ENCODE measurements at places on chromosomes 16 and 17.

DNA sequence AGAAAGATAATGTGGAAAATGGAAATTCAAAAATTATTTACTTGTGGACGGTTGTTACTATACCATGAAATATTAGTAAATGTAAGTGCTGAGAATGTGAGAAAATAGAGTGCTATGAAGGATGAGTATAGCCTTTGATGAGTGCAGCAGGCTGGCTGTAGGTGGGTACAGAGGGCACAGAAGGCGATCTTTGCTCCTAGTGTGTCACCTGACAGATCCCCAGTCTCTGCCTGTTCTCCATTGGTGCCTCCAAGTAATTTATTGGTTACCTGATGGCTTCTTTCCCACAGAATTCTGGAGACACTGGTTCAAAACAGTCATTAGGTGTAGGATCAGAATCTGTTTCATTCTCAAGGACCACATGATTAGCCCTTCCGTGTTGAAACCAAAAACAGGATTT is 28.9 kb downstream of the ABCA9 start:
- DNase-seq: no peak

GRCh38 chr17:64005734-64006167 is 7.6 kb downstream of the PRR29 start:
- no peak for DNase-seq

- DNase-seq: no peak
Measured at GRCh38 chr17:56679777-56680422, 86.4 kb downstream of the NOG start.

DNA sequence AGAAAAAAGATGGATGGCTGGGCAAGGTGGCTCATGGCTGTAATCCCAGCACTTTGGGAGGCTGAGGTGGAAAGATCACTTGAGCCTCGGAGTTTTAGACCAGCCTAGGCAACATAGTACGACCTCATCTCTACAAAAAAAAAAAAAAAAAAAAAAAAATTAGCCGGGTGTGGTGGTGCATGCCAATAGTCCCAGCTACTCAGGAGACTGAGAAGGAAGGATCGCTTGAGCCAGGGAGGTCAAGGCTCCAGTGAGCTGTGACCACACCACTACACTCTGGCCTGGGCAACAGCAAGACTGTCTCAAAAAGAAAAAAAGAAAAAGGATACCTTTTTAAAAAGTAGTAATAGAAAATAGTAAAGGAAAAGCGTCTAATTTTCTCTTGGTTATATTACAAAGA is 20.7 kb downstream of the ZNF652 start:
- no peak for DNase-seq

DNA sequence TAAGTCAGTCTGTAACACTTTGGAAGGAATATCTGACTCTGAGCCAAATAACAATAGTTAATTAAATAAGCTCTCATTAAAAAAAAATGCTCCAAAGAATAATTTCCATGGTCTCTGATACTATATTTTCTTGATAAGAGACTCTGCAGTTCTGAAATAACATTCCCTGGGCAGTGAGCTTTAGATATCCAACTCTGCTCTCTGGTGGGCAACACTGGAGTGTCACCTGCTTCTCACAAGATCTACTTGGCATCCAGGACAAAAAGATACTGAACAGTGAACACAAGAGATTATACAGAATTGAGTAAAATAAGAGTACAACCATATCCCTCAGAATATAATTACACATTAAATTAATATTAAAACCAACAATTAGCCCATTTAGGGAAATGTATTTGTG is 13.7 kb downstream of the BLMH start:
- no peak for DNase-seq

DNA sequence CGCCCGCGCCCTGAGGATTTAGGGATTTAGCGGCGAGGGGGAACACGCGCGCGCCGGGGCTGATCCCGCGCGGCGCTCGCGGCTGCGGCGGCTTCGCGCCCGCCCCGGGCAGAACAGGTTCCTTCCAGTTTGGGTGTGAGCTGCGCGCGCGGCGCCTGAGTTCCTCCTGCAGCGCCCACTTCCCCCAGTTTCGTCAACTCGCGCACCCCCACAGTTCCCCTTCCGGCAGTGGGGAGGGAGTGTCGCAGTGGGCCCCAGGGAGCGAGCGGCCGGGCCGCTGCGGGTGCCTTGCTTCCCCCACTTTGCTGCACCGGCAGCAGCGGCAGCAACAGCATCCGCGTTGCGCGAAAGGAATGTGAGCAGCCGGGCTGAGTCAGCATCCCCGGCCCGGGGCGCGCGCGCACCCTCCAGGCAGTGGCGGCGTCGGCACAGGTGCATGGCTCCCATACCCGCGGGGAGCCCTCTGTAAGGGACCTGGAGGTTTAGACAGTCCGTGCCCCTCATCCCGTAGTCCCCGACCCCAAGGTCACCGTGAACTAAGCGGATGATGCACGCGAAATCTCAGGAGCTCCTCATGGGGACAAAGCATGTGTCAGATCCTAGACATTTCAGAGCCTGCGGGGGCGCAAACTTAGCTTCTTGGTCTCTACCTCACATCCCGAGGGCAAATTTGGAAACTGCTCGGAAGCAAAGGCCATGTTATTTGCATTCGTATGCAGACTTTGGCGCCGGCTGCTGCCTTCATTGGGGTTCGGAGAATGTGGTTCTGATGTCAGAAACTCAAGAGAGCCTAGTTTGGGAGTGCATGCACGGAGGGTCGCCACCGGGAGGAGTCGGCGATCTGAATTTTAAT is 767 bp downstream of the ARSG start:
- DNase-seq: peak; percentile 84

DNA sequence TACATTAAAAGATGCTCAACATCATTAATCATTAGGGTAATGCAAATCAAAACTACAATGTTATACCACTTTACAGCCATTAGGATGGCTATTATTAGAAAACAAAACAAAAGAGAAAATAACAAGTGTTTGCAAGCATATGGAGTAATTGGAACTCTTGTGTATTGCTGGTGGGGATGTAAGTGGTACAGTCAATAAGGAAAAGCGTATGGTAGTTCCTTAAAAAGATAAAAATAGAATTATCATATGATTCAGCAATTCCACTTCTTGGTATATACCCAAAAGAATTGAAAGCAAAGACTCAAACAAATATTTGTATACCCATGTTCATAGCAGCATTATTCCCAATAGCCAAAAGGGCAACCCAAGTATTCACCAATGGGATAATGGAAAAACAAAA is 1.4 kb upstream of the CAPNS2 start:
- no peak for DNase-seq

DNA sequence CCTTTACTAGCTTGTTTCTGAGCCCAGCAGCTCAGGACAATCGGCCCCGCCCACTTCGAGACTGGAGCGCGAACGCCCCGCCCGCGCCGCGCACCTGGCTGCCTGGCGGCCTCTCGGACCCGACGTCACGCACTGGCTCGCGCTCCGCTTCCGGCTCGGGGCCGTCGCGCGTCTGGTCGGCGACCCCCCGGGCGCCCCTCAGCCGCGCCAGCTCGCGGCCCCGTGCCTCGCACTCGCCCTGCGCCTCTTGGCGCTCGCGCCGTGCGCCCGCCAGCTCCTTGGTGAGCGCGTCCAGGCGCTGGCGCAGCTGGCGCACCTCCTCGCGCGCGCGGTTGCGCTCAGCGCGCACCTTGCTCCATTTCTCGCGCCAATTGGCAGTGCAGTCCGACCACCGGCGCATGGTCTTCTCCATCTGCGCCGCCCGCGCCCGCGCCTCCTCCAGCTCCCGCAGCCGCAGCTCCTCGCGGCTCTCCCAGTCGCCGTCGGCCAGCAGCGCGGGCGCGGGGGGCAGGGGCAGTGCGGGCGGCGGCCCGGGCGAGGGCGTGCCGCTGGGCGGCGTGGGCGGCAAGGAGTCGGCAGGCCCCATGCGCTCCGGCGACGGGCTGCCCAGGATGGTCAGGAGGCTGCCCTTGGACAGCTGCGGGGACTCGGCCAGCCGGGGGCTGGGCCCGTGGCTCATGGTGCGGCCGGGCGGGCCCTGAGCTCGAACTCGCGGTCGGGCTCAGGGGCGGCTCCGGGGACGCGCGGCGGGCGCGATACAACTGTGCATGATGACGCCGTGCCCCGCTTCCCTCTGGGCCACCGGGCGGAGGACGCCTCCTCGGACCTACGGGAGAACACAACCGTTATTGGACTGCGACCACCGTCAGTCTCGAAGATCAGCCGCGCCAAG is 7.6 kb downstream of the CCDC102A start:
- DNase-seq: peak; percentile 9

DNA sequence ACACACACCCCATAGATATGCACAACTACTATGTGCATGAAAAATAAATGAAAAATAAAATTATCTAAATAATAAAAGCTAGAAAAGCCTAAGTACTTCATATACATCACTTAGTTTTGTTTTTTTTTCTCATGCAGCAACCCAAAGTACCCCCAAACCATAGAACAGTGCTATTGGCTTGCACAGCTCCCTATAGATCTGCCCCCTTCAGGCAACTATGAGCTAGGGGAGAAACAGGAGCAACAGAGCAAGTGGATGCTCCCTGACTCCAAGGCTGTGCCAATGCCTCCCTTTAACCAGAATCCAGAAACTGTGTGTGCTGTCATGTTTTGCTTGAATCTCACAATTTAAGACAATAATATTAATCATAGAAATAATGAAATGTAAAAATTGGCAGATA is 605.5 kb downstream of the TOX3 start:
- no peak for DNase-seq

DNA sequence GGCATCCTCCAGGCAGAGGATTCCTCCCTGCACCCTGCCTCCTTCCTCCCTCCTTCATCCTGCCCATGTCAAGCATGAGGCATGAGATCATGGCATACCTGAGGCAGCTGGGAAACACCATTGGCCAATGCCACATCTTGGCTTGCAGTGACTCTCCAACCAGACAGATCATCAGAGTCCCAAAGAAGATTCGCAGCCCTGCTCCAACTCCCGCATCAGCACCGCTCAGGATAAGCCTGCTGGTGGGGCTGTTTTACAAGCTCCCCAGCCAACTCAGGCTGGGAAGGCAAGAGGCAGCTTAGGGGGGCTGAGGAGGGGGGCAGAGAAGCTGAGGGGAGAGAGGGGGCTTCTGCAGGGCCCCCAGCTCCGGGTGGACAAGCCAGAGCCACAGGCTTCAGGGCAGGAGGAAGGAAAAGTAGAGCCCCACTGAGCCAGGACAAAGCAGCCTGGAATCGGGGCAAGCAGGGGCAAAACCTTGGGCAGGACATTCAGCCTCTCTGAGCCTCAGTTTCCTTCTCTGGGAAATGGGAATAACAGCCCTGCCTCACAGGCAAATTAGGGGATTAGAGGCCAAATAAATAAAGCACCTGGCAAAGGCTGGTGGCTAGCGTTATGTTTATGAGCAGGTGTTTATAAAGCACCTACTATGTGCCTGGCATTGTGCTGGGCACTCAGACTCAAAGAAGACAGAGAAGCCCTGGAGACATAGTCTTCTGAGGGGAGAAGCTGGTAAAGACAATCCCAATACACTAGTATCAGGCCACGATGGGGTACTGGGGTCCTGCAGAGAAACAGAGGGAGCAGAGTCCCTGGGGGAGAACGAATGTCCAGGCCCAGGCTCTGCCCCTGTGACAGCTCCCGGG is 88.1 kb downstream of the GOSR1 start:
- DNase-seq: no peak

DNA sequence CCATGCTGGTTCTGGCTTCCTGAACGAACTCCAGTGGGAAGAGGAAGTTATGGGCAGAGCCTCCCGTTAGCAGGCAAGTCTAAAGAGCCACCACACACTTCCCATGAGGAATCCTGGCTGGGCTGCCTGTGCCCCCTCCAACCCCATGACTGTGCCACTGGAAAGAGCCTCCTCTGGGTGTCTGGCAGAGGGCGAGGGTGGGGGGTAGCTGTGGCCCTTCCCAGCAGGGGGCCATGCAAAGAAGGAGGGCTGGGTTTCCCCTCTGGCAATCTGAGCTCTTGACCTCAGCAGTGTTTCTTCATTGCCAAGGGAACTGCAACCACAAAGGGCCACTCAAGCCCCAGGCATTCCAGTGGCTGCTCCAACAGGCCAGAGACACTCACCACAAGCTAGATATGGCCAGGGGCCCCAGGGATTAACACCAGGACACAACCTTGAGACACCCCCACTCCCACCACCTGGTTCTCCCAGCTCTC is 1.7 kb upstream of the RRAD start:
- DNase-seq: no peak

DNA sequence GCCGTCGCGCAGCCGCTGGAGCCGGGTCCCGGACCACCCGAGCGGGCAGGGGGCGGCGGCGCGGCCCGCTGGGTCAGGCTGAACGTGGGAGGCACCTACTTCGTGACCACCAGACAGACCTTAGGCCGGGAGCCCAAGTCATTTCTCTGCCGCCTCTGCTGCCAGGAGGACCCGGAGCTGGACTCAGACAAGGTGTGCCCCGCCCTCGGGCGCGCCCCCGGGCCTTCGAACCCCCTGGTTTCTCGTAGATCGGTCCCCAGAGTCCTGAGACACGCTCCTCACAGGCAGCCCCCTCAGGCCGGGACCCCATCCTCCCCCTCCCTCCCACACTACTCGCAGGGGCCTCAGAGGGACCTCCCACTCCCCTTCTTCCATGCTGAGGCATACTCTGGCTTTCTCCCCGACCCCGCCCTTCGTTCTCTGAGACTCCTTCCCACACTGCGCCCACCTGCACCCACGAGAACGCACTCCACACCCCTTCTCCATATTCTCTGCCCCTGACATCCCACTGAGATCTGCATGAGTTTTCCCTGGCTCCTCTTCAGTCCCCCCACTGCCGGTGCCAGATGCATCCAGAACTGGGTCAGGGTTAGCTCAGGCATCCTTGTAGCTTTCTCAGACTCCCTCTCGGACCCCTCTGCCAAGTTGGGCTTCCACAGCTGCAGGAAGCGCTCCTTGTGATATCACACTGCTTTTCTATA is 523 bp downstream of the KCTD2 start:
- no peak for DNase-seq

- DNase-seq: no peak
Measured at GRCh38 chr16:10510279-10510678, 70.1 kb downstream of the EMP2 start.

- no peak for DNase-seq
Measured at GRCh38 chr17:82665891-82666290, 17.6 kb upstream of the WDR45B start.

DNA sequence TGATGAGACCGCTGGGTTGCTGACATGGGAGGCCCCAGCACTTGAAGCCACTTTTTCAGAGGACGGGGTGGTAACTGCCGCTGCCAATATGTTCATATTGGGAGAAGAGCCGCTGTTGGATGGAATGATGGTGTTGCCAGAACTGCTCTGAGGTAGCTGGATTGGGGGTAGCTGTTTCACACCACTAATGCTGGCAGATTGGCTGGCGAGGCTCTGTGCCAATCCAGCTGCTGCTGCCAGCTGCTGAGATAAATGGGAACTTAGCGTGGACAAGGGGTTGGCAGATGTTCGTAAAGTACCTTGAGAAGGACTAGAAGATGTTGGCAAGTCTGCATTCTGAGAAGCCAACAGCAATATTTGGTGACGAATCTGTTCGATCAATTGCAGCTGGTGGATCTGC is 10.0 kb downstream of the SALL1 start:
- DNase-seq: no peak

DNA sequence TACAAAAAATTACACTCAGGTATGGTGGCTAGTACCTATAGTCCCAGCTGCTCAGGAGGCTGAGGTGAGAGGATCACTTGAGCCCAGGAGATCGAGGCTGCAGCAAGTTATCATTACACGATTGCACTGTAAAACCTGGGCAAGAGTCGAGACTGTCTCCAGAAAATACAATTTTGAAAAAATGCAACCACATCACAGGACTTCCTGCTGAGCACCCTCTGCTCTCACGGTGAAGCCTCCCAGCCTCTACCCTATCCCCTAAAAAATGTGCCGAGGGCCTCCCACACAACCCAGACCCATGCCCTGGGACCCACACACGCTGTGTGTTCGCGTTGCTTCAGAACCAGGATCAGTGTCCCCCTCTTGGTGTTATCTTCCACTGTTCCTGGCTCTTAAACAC is 236.1 kb downstream of the CPPED1 start:
- DNase-seq: no peak

Data from GM12892 (cell line).